ENCODE measurements at places on chromosomes 12 and 14.

DNA sequence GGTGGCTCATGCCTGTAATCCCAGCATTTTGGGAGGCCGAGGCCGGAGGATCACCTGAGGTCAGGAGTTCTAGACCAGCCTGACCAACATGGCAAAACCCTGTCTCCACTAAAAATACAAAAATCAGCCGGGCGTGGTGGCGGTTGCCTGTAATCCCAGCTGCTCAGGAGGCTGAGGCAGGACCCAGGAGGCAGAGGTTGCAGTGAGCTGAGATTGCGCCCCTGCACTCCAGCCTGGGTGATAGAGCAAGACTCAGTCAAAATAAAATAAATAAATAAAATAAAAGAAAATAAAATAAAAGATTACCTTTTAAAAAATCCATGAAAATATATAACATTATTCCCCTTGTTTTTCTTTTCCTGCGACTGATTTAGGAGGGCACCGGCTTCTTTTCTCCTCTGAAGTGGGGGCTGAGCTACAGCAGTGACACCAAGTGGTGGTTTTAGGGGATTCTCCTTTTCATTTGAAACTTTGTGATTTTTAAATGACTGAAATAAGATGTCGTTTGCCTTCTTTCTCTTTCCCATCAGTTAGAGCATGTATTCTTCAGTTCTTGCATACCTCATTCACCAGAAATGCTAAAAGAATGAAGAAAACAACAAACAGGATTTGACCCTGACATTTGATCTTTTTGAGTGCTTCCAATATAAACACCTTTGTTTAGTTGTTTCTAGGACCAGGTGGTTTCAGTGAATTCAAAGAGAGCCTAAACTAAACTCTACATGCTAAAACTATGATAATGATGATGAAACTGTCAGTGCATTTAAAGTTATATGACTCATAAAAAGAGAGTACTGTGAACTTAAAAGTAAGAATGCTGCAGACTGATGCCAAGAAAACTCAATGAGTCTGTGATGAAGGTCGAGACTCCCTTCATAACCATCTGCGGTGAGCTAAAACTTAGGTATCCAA lies 22.6 kb upstream of the PKP2 start:
- peak; percentile 55 for ATAC-seq

DNA sequence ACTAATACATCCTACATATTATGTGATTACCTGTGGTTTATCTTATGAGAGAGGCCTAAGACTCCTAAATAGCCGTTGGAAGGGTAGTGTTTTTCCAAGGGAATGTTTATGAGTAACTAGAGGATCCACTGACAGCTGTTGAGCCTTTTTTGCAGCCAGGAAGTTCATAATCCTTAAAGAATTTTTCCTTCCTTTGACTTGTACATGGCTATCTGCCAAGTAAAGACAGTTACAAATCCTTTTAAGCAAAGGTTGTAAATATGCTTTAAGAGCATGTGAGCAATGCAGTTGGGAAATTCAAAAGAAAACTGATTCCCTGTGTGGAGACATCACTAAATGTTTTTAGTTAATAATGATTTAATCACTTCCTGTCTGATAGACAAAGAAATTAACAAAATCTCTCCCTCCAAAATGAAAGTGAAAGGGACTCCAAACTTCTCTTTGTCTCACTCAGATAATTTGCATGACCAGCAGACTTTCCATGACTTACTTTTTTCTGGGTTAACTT lies 333.8 kb downstream of the PDZRN4 start:
- peak; percentile 39 for ATAC-seq

DNA sequence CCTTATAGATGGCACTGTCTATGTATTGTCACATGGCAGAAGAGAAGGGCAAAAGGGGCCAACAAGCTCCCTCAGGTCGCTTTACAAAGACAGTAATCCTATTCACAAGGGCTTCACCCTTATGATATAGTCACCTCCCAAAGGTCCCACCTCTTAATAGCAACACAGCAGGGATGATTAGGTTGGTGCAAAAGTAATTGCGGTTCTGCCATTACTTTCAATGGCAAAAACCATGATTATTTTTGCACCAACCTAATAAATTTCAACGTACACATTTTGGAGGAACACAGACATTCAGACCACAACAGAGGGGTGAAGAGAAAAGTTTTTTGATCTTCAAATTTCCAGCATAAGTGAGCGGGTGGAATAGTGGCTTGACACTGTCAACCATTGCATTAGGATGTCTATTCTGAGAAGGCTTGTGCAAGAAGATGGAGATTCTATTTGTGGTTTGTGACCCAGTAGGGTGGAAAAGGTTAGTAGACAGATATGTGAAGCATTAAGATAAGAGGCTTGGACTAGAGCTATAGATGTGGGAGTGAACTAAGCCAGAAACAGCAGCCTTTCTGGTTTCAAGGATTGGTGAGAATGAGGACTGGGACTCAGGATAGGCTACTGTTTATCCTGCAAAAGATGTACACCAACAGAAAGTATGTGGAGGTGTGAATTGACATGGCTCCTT lies 75.5 kb upstream of the CPSF6 start:
- no peak for ATAC-seq

- ATAC-seq = no peak
Measured at GRCh38 chr14:38291681-38292467, 36.0 kb upstream of the CLEC14A start.

DNA sequence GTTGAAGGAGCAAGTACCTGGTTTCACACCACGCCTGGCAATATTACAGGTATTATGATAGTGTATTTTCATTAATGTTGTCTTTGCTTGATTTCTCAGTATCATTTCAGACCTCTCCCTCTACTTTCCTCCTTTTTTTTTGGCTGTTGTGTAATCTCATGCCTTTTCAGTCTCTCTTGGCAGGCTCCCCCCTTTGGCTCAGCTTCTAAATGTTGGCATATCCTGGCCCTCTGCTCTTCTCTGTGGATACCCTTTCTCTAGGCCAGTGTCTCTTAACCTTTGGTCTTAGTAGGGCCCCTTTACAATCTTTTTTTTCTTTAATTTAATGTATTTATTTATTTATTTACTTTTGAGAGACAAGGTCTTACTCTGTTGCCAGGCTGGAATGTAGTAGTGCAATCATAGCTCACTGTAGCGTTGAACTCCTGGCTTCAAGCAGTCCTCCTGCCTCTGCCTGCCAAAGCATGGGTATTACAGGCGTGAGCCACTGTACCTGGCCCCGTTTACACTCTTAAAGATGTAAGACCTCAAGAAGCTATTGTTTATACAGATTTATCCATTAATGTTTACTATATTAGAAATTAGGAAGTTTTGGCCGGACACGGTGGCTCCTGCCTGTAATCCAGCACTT lies 12.8 kb downstream of the MTHFD1 start:
- no peak for ATAC-seq

DNA sequence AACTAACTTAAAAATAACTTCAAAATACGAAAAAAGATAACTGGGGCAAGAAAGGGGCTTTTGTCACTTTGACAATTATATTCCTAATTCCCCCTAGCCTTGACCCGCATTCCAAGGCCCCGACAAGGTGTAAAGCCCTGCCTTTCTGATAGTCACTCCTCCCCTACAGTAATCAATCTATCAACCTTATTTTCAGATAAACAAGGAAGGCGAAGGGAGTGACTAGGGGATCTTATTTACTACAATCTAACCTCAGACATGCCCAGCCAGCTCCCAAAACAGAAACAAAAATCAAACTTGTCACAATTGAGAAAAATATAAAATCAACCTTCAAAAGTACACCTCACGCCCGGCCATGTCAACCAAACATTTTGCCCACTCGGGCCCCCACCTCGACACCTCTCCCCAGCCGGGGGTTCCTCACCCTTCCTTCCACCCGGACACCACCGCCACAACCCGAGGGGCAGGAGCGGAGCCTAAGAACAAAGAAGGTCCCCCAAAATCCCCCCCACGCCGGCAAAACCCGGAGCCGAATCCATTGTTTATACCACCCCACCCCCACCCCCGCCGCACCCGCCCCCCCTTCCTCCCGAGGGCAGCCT lies 562 bp downstream of the ZFYVE1 start:
- no peak for ATAC-seq

- ATAC-seq = peak; percentile 39
Measured at GRCh38 chr14:85178864-85179263, 351.1 kb upstream of the FLRT2 start.

DNA sequence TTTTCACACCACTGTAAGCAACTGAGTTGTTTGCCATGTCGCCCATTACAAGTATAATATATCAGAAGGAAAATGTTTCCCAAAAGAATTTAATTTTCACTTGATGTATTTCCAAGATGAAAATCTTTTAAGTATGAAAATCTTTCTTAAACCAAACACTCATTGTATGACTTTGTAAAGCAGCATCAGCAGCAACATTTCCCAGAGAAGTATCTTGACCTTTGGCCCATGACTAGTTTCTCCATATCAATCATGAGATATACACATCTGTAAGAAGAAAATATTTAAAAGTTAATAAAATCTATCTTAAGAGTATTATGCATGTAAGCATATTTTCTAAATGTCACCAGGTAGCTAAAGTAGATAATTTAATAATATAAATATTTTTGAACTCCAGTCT lies 52.8 kb downstream of the ATP2B1 start:
- no peak for ATAC-seq

DNA sequence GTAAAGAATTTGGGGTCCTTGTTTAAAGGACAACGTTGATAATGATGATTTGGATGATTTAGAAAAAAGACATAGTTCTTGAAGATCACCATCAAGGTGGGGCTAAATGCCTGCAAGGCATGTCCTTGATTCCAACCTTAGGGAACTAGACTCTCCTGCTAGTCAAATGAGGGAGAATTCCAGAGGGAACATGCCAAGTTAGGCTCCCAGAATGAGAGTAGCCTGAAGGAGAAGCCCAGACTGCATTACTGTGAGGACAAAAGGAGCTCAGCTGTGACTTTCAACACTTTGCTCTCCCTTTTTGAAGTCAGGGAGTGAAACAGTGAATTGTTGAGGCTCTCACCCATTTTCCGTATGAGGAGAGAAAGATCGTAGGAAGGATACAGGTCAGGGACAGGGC lies 95.2 kb upstream of the TBX3 start:
- ATAC-seq = no peak

DNA sequence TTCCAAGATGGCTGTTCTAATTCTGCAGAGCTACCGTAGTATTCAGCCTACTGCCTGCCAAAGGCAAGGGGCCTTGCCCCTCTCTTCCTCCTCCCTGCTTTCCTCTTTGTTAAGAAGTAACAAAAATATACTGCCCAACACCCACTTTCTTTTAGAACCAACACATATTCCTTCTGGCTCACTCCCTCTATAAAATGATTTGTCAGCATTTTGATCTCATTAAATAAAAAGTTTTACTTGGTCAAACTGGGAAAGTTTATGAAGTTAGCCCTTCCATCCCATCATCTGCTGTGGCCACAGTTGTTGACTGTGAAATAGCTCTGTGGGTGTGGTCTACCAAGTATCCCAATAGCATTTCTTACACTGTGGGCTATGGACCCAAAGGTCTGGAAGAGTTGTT lies 472.4 kb downstream of the ZFP36L1 start:
- no peak for ATAC-seq

GRCh38 chr12:89831310-89832095 lies 122.9 kb upstream of the ATP2B1 start:
- ATAC-seq = no peak

DNA sequence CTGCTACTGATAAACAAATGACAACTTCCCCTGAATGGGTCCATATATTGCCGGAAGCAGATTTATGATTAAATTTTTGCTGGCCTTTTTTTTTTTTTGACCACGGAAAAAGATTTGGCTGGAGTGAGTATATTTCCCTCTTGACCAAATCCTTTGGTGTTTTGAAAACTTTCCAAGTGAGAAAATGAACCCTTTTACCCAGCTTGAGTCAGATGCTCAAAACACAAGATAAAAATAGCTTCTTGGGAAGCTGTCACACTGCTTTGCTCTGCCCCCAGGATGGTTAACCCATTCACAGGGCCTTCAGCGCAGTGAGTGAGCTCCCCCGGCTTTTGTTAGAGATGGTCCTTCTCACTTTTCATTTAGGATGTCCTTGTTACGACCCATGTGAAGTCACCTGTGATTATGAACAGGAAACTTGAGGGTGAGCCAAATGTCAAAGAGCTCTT lies 224.3 kb downstream of the PELI2 start:
- ATAC-seq = no peak

DNA sequence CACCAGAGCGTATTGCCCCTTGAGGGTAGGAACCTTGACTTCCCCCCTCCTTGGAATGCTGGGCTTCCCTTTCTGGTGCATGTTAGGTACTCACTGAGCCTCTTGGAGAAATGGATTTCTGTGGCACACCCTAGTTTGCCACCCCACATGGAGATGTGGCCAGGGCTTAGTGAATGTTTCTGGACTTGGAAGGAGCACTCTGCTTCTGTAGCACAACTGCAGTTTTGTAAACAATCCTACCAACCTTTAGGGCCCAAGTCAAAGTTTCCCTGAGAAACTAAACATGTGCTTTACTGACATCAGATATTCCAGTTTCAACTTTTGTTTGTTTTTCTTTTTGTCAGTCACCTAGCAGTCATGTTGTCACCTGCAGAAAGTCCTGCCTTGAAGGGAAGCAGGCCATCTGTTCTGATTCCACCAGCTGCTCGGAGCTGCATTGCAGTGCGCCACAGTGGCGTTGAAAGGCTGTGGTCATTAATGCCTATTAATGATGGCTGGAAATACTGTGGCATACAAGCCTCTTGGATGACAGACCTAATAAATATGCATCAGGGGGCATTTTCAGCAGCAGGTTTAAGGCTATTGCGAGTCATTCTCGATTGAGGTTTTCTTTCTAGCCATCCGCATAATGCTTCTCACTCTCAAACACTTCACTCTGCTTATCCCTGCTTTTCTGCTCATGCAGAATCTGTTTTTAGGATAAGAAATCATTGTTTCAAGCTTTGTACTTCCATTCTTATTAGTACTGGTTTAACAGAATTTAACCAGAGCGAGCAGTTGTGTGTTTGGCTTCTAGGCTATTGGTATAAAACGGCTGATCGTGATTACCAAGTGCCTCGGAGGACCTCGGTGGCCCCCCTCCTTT lies 7.8 kb downstream of the PELI2 start:
- ATAC-seq = no peak

GRCh38 chr12:99130808-99131553 lies 485.9 kb downstream of the APAF1 start:
- no peak for ATAC-seq

- ATAC-seq = no peak
Measured at GRCh38 chr12:27112871-27113270, 30.5 kb upstream of the C12orf71 start.

GRCh38 chr14:77023001-77023996 lies 5.2 kb downstream of the IRF2BPL start:
- ATAC-seq = peak; percentile 54

DNA sequence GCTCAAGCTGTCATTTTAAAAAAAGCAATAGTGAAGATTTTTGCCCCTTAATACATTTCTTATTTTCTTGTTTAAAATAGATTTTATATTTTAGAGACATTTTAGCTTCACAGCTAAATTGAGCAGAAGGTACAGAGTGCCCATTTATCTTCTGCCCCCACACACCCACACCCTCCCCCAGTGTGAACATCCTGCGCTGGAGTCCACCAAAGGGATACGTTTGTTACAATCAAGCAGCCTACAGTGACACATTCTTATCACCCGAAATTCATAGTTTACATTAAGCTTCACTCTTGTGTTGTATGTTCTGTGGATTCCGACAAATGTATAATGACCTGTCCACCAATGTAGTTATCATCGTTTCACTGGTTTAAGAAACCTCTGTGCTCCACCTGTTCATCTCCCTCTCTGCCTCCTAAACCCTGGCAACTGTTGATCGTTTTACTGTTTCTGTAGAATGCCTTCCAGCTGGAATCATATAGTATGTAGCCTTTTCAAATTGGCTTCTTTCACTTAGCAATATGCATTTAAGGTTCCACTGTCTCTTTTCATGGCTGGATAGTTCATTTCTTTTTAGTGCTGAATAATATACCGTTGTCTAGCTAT lies 91.0 kb upstream of the TRAF3 start:
- ATAC-seq = no peak

Measured in esophagus mucosa (tissue), 1 donor.